PC-3 (cell line): ENCODE measurements at places on chromosomes 2 and 18. TPM values are rescaled to one million over a fixed set of nuclear protein-coding genes. Genes with fewer than 3 reads are reported as not detected.

The GAREM2 gene
- total RNA-seq, result 1.4 and 1.8 TPM in 2 replicates

The DNAJC5G gene
- total RNA-seq, result not detected in 2 replicates

DNA sequence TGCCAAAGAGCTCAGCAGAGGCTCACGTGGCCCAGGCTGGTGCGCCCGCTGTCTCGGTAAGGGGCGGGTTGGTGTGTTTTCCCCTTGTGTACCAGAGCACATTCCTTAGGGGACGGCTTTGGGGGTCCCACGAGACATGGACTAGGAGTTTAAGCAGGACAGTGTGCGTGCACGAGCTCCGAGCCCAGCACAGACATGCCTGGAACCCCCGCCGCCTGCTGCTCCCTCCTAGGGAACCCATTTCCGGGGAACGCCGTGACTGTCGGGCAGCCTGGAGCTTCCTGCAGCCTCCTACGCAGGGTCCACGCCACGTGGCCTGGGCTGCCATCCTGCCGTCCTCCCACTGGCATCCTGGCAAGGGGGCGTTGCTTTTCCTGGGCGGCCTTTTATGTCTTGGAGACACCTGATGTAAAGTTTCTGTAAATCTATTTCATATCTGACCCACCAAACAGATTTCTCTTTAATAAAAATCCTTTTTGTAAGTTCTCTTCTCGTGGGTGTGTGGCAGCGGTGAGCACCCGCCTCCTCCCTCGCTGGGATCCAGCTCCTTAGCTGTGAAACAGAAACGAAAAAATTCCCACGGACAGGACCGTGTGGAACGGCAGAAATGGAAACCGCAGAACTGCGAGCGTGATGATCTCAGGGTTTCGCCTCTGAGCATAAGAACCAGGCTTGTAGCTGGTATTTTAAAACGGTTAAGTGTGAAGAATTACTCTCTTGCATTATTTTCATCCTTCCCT is 43.5 kb upstream of the KCNG2 start:
- DNase-seq, result no peak

- DNase-seq, result no peak
Measured at GRCh38 chr2:182379241-182379640, 47.6 kb downstream of the PDE1A start.

The PRPF40A gene
- 120 and 140 TPM in 2 replicates for total RNA-seq

The MC5R gene
- total RNA-seq, result not detected in 2 replicates

DNA sequence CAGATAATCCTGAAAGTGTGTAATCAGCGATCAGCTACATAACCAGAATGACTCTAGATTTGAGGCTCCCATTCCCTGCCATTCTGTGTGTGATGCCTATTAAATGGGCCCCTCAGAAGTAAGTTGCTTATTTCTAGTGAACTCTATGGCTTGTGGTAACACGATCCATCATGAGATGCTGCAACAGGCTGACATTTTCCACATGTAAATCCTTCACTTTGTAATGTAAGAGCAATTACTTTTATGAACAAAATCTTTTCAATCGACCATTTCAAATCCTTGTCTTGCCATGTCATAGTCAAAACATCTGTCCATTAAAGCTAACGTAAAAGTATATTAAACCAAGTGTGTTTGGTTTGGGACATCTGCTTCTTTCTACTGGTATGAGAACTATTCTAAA is 175.9 kb upstream of the ETAA1 start:
- no peak for DNase-seq

The TMEM182 gene
- 4.5 and 6.5 TPM in 2 replicates for total RNA-seq

DNA sequence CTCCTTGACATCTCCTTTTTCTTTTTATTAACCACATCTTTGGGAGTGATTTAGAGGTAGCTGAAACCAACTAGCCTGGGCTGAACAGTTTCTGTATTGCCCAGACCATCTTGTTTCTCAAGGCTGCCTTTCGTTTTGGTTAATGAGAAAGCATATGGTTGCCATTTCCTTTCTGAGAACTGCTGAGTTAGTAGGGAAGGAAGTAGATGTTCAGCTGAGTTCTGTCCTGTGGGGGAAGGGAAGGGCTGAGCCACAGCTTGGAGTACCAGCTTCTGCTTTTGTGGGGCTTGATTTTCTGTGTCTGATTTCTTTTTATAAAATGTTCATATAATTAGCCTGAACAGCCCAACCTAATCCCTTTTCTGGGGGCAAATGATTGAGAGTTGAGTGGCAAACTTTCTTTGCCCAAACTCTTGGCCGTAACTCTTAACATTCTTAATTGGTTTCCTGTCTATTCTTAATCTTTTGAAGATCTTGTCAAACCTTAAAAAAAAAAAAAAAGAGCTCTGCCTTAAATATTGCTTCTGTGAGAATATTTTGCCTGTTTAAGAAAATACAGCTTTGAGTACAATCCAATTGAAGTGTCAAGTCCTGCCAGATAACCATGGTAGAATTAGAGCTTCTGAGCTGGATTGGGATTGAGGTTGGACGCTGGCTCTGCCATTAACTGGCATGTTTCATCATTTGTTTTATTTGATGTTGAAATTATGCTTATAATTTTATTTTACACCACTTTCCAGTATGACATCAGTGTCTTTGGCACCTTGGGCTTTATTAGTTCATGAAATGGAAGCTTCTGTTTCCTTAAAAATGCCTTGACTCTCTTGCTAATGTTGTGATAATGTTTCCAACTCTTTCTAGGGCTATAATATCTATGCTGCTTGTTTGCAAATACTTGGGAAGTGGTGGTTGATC is 1.9 kb upstream of the NABP1 start:
- DNase-seq, result no peak

DNA sequence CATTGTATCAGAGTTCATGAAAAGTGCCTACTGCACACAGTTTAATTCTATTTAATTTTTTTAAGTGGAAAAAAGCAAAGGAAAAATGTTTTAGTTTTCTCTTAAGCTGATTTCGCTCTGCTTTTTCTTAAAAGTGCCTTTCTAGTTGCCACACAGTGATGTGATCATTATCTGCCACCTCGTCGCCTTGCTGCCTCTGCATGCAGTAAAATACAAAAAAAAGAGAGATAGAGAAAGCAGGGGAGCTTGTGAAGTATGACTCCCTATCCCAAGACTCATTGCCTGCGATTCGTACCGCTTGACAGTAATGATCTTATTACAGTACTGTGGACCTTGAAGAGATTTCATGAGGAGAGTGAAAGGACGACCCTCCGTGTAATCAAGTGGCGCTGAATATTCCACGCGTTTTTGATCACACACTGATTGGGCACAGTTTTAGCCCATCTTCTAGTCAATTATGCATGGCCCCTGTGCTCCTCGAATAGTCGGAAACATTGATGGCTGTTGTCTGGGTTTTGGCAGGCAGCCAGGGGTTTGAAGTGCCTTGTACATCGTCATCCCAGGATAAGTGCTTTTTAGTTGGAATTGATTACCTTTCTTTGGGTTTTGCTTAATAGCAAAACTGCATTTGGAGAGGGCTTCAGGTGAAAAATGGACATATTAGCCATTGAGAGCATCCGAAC is 188.3 kb downstream of the GBX2 start:
- DNase-seq, result no peak

DNA sequence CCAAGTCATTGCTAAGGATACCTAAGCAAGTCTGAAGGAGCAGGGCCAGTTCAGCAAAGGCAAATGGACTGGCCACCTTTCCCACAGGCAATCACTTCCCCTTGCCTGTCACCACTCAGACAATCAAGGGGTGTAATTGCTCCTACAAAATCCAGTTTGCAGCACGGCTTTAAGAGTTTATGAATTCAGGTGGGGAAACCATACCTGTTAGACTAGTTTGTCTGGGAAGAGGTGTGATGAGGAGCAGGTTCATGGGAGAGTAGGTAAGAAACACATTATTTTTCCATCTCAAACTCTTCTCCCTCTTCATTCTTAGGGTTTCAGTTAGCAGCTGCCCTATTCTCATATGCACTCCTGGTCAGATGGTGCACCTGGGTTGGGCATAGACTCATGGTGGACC is 102.5 kb downstream of the EVA1A start:
- peak; percentile 26 for DNase-seq

DNA sequence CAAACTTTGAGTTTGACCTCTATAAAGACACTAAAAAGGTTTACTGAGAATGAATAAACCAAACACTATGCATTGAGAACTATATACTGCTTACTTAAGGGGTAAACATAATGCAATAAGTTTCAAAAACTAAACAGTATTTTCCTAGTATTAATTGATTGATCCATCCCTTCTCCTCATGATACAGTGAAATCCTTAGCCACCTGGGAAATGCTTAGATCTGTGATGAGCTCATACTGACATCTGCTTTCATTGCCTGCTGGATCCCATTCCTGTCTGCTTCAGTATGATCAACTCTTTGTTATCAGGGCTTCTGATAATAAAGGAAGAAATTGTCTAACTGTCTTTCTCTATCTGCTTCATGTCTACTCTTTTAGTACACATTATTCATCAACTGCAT is 74.9 kb upstream of the UBE2E3 start:
- no peak for DNase-seq

- no peak for DNase-seq
Measured at GRCh38 chr2:54258166-54258565, 2.1 kb upstream of the TSPYL6 start.

The HS1BP3 gene
- total RNA-seq, result 17.8 and 19.6 TPM in 2 replicates

DNA sequence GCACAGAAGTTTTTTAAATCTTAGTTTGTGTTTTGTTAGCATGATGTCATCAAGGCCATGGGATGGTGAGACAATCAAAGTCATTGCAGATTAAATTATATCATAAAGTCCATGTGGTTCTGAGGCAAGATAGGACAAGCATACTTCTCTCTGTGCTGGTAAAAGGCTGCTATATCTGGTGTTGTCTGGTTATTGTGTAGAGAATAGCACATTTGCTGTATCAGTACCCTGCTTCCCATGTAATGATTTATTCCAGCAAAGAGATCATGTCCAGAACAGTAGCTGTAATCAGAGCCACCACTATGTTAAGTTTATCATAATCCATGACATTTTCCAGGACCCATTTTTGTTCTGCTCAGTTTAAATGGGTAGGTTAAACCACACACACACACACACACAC is 123.0 kb downstream of the TTC27 start:
- DNase-seq, result no peak

The SPTBN1 gene
- 202 and 235 TPM in 2 replicates for total RNA-seq

- DNase-seq, result no peak
Measured at GRCh38 chr2:121902171-121902591, 146.7 kb downstream of the TSN start.

DNA sequence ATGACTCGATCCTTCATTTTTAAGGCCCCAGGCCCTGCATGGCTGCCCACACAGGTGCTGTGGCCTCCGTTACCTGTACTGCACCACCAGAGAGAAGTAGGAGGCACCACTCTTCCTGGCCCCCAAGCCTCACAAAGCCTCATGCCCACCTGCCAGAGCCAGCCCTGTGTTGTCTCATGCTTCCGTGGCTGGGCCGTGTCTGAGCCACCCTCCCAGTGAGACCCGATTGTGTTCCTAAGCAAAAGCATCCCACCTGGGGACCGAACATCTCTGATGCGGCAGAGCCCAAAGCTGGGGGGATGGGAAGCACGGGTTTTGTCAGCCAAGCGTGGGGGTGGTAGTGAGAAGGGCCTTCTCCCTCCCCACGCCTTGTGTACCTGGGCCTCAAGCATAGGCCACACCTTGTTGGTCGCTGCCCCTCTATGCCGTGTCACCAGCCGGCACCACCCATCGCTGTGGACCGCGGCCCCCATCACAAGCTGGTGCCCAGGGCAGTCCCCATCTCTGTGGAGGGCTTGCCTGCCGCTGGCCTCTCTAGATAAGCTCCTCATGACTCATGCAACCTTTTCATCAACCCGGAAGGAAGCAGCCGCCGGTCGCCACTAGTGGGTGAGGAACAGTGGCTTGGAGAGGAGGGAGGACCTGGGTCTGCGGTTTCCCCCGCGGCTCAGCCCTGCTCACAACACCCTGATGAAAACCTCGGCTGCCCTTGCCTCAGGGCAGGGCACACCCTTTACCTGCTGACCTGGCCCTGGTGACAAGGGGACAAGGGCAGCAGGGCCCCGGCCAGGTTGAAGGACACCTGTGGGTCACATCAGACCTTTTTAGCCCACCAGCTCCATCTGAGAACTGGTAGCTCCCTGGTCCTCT is 2.7 kb upstream of the RNPEPL1 start:
- peak; percentile 76 for DNase-seq

DNA sequence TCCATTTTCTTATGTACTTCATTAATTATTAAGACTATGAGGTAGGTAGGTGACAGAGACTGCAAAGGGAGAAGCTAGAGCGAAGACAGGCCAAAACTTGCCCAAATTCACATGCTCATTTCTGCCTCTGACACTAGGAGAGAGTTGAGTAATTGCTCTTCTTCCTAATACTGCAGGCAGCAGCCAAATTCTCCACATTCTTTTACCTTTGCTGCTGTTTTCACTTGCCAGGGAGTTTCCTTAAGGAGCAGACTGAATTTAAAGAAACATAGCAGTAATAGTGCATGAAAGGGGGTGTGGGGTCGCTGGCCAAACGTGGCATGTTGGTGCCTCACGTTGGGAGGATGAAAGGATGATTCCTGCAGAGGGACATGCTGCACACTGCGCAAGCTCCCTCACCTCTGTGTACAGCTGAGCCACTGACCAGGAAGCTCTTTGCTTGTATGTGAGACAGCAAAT is 12.3 kb downstream of the CRIM1 start:
- peak; percentile 47 for DNase-seq

DNA sequence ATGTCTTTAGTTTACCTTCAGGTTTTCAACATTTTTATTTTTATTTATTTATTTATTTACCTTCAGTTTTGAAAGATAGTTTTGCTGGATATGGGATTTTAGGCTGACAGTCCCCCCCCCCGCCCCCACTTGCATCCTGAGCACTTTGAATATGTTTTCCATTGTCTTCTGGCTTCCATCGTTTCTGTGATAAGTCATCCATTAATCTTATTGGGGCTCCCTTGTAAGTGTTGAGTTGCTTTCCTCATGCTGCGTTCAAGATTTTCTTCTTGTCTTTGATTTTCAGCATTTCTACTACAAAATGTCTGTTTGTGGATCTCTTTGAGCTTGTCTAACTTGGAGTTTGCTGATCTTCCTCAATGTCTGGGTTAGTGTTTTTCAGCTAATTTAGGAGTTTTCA is 19.4 kb upstream of the LDLRAD4 start:
- DNase-seq, result no peak

- peak; percentile 80 for DNase-seq
Measured at GRCh38 chr2:69026026-69026425, 13.0 kb downstream of the ANTXR1 start.

- DNase-seq, result no peak
Measured at GRCh38 chr2:22274661-22275060, 1110.3 kb upstream of the KLHL29 start.

GRCh38 chr2:159609811-159610549 is 6.4 kb downstream of the BAZ2B start:
- DNase-seq, result no peak

DNA sequence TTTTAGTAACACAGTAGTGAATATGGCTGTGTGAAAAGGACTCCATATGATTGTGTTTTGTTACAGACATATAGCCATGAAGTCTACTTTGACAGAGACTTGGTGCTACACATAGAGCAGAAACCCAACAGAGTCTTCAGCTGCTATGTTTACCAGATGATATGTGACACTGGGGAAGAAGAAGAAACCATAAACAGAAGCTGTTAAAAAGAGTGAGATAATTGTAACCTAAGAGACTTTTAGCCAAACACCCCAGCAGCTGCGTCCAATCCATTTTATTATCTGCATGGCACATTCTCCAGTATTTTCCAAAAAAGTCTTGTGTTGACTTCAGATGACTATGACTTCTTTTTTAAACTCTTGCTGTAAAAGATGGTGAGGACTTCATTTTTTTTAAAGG is 41.4 kb upstream of the CYBRD1 start:
- DNase-seq, result no peak

The SKOR2 gene
- not detected in 2 replicates for total RNA-seq
